ENCODE measurements at places on chromosomes 2 and 18. TPM values are rescaled to one million over a fixed set of nuclear protein-coding genes. Genes with fewer than 3 reads are reported as not detected.

DNA sequence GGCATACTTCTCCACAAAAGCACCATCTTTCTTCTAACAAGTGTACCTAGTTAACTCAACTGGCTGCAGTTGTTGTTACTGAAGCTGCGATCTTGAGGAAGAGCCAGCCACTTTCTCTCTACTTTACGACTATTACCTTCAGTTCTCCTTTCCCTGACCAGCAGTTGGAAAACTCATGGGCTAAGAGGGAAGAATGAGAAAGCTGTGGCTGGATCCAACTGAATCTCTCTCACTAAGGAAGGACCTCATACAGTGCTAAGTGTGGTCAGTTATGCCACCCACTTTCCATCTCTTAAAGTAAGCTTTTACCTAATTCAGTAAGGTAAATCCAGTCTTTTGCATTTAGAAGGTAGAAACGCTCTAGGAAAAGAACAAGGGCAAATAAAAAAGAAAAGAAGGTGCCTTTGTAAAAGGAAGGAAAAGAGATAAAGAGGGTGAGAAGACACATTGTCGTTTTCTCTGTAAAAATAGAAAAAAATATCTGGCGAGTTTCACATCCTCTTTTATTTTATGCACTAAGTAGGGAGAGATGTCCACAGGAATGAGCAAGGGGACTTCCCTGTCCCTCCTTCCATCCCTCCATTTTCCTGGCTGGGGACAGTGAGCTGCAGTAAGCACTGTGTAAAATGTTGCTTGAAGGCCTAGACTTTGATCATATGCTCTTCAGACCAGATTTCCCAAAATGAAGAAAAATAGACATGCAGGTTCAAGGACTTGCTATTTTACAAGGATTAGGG is 73.4 kb downstream of the PLEKHM3 start:
- no peaks in the 10 kb centered on the region for H3K4me1 ChIP-seq
- H3K27ac ChIP-seq: no peak overlapping the region
- no peak for DNase-seq
- H3K4me3 ChIP-seq: no peak overlapping the region
- no peaks in the 10 kb centered on the region for H3K27me3 ChIP-seq
- no peaks in the 10 kb centered on the region for H3K36me3 ChIP-seq

GRCh38 chr2:70391988-70392387 is 90.1 kb upstream of the FAM136A start:
- no peak overlapping the region for H3K27ac ChIP-seq
- H3K27me3 ChIP-seq: no peaks in the 10 kb centered on the region
- no peak for DNase-seq
- no peaks in the 10 kb centered on the region for H3K36me3 ChIP-seq
- H3K4me1 ChIP-seq: no peaks in the 10 kb centered on the region

CTAGE1 gene
- not detected for total RNA-seq

GRCh38 chr2:105754011-105754410 is 9.3 kb downstream of the NCK2 start:
- H3K36me3 ChIP-seq: no peaks in the 10 kb centered on the region
- H3K27ac ChIP-seq: peak overlapping the region; percentile 48
- no peaks in the 10 kb centered on the region for H3K27me3 ChIP-seq
- H3K4me1 ChIP-seq: peaks cover 100% of the 10 kb centered on the region

- H3K4me3 ChIP-seq: no peak overlapping the region
- no peak for DNase-seq
- no peaks in the 10 kb centered on the region for H3K4me1 ChIP-seq
- H3K27me3 ChIP-seq: no peaks in the 10 kb centered on the region
- no peaks in the 10 kb centered on the region for H3K36me3 ChIP-seq
- H3K27ac ChIP-seq: no peak overlapping the region
Observed at GRCh38 chr2:222878877-222879603, 18.2 kb downstream of the ACSL3 start.

C1GALT1C1L gene
- total RNA-seq: 0.20 TPM

DNA sequence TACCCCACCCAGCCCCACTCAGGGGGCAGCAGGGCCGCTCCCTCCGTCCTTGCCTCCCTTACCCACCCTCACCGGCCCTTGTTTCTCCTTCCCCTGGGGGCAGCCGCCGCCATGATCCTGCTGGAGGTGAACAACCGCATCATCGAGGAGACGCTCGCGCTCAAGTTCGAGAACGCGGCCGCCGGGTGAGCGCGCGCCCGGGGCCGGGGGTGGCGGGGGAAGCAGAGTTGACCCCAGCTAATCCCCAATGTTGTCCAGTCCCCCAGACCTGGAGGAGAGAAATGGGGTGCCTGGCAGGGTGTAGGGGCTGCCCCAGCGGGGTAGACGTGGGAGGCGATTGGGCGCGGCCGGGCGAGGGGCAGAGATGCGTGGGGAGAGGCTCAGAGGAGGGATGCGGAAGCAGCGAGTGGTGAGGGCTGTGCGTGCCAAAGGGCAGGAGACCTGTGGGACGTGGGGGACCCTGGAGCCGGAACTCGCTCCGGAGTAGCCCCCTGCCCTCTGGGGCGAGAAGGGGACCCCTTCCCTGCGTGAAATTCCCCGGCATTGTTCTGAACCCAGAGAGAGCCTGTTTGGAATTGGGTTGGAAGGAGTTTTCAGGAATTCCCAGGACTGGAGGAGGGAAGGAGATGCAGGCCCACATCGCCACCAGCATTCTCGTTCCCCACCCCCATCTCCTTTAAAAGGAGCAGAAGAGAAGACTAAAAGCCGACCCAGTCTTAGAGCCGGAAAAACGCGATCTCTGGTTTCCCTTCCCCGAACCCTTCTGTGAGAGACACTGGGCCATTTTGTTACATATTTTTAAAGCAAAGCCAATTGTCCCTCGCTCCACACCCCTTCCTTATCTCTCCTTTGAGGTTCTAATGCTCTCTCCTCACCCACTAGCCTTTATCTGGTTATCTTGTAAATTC is 625 bp downstream of the ARPC2 start:
- peaks cover 12% of the 10 kb centered on the region for H3K36me3 ChIP-seq
- H3K27ac ChIP-seq: peak overlapping the region; percentile 92
- DNase-seq: peak; percentile 55
- H3K4me1 ChIP-seq: peaks cover 42% of the 10 kb centered on the region
- peak overlapping the region; percentile 87 for H3K4me3 ChIP-seq
- H3K27me3 ChIP-seq: no peaks in the 10 kb centered on the region

- peaks cover 11% of the 10 kb centered on the region for H3K4me1 ChIP-seq
- no peak overlapping the region for H3K27ac ChIP-seq
- H3K4me3 ChIP-seq: no peak overlapping the region
- no peak for DNase-seq
Observed at GRCh38 chr2:238433300-238433915, 6.7 kb downstream of the ASB1 start.

CD207 gene
- not detected for total RNA-seq

OBSL1 gene
- 0.48 TPM for total RNA-seq

ERMN gene
- total RNA-seq: 0.42 TPM

- no peaks in the 10 kb centered on the region for H3K36me3 ChIP-seq
- H3K27me3 ChIP-seq: no peaks in the 10 kb centered on the region
- no peak overlapping the region for H3K27ac ChIP-seq
- no peak overlapping the region for H3K4me3 ChIP-seq
- no peak for DNase-seq
Observed at GRCh38 chr2:67237288-67237687, 159.8 kb upstream of the ETAA1 start.

GRCh38 chr2:160387558-160388262 is 105.9 kb downstream of the RBMS1 start:
- H3K27me3 ChIP-seq: no peaks in the 10 kb centered on the region
- H3K4me3 ChIP-seq: no peak overlapping the region
- no peak for DNase-seq
- H3K27ac ChIP-seq: no peak overlapping the region
- peaks cover 82% of the 10 kb centered on the region for H3K4me1 ChIP-seq
- no peaks in the 10 kb centered on the region for H3K36me3 ChIP-seq

ALK gene
- total RNA-seq: not detected

SETBP1 gene
- total RNA-seq: 14.1 TPM

DNA sequence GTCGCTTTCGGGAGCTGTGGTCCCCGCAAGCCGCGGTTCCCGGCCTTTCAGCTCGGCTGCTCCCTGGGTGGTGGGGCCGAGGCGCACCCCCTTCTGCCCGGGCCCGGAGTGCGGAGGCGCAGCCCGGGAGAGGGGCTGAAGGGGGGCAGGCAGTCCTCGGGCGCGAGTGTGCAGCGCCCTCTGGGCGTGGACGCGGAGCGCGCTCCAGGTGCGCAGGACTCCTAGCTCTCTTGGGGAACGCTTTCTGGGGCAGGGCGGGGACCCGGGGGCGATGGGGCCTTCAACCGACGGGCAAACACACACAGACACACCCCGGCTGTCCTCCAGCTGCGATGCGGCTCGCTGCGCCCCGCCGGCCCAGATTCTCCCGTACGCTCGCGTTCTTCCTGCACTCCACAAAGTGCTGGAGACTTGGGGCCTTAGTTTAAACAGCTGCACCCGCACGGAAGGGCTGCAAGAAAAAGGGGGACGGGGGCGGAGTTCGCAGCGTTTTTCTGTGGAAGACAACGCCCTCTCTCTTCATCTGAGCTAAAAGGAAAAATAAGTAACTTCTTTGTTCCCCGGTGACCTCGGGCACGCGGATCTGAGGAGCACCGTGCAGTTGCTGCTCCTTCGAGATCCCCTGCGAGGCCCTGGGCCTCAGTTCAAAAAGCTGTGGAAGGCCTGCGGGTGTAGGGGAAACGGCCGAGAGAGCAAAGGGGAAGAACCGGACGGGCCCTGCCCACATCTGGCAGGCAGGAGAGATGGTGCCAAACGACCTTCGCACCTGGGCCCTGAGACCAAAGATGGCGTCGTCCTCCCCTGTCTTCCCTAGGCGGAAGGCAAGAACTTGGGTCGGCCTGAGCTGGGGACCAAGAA is 593 bp upstream of the SDC1 start:
- H3K27ac ChIP-seq: no peak overlapping the region
- H3K4me1 ChIP-seq: no peaks in the 10 kb centered on the region

- H3K27ac ChIP-seq: no peak overlapping the region
- no peaks in the 10 kb centered on the region for H3K36me3 ChIP-seq
- no peaks in the 10 kb centered on the region for H3K27me3 ChIP-seq
Observed at GRCh38 chr2:205785507-205786260, 103.4 kb downstream of the NRP2 start.

DNA sequence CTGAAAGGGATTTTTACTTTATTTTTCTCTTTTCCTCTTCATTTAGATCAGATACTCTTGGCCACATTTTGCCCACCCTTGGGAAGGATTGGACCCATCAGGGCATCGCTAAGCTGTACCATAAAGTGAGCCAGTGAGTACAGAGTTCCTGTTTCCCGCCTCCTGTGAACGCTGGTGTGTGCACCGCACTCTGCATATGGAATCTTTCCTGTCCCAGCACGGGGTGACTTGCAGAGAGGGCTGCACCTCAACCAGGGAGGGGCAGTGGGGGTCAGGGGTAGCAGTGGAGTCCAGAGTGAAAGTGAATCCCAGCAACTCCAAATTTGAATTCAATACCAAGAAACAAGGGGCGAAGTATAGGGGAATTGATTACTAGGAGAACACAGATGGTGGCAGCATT is 58.6 kb downstream of the LPIN1 start:
- no peak overlapping the region for H3K27ac ChIP-seq
- DNase-seq: no peak
- no peak overlapping the region for H3K4me3 ChIP-seq
- no peaks in the 10 kb centered on the region for H3K4me1 ChIP-seq

C2orf92 gene
- total RNA-seq: 4.6 TPM

- no peaks in the 10 kb centered on the region for H3K27me3 ChIP-seq
- no peak overlapping the region for H3K27ac ChIP-seq
- no peaks in the 10 kb centered on the region for H3K4me1 ChIP-seq
- peaks cover 15% of the 10 kb centered on the region for H3K36me3 ChIP-seq
- DNase-seq: no peak
- H3K4me3 ChIP-seq: no peak overlapping the region
Observed at GRCh38 chr2:241225545-241225944, 37.1 kb downstream of the ANO7 start.

DNA sequence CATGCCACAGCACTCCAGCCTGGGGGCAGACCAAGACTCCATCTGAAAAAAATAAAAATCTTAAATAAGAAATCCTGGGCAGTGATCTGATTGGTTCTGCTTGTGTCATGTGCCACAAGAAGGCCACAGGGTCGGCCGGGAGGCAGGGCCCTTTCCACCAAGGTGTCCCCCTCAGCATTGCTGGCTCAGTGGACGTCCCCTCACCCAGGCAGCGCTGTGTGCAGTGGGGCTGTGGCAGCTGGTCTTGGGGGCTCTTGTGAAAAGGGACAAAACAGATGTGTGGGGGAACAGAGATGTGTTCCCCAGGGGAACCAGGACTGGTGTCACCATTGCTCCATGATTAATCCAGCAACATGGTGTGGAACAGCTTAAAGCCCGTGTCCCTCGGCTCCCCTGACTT is 60.5 kb downstream of the HS6ST1 start:
- H3K4me1 ChIP-seq: no peaks in the 10 kb centered on the region
- H3K4me3 ChIP-seq: no peak overlapping the region
- no peak for DNase-seq

- peak overlapping the region; percentile 97 for H3K27ac ChIP-seq
- H3K4me1 ChIP-seq: peaks cover 29% of the 10 kb centered on the region
- H3K4me3 ChIP-seq: peak overlapping the region; percentile 99
- peak; percentile 50 for DNase-seq
Observed at GRCh38 chr2:43225093-43225787, 1.2 kb downstream of the ZFP36L2 start.

DNA sequence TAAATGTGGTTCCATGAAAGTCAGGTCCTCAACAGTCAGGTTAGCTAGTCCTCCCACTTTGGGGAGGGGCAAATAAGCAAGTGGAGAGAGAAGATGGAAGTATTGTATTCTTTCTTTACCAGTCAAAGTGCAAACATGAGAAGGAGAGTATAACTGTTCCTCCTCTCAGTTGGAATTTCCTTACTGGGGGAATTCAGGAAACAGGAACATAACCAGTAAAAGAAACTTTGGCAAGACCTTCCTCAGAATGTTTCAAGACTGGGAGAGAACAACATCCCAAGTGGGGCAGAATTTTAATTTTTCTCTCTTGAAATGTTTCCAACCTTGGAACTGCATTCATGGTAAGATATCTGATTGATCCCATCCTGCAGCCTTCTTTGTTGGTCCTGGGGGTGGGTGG is 552.4 kb upstream of the TNP1 start:
- no peaks in the 10 kb centered on the region for H3K4me1 ChIP-seq
- no peak for DNase-seq
- no peaks in the 10 kb centered on the region for H3K27me3 ChIP-seq
- no peak overlapping the region for H3K27ac ChIP-seq
- no peaks in the 10 kb centered on the region for H3K36me3 ChIP-seq

LOXHD1 gene
- not detected for total RNA-seq

- DNase-seq: no peak
- no peaks in the 10 kb centered on the region for H3K36me3 ChIP-seq
- no peak overlapping the region for H3K27ac ChIP-seq
- H3K27me3 ChIP-seq: no peaks in the 10 kb centered on the region
- H3K4me1 ChIP-seq: no peaks in the 10 kb centered on the region
Observed at GRCh38 chr18:57640749-57641148, 19.1 kb upstream of the NARS1 start.

SCN7A gene
- total RNA-seq: not detected

- peak overlapping the region; percentile 84 for H3K4me3 ChIP-seq
- H3K27ac ChIP-seq: no peak overlapping the region
- peaks cover 5% of the 10 kb centered on the region for H3K36me3 ChIP-seq
- no peak for DNase-seq
Observed at GRCh38 chr2:96816836-96817702, 1.0 kb downstream of the CNNM3 start.

SEC11C gene
- total RNA-seq: 166 TPM

INPP5D gene
- 51.0 TPM for total RNA-seq
